Posterior vena cava (tissue), 2 donors: ENCODE measurements at places on chromosomes 7 and 10. TPM values are rescaled to one million over a fixed set of nuclear protein-coding genes. Genes with fewer than 3 reads are reported as not detected.

NUDT5 gene
- total RNA-seq: 22.4 TPM

CCL26 gene
- total RNA-seq: 1.00 TPM

DNA sequence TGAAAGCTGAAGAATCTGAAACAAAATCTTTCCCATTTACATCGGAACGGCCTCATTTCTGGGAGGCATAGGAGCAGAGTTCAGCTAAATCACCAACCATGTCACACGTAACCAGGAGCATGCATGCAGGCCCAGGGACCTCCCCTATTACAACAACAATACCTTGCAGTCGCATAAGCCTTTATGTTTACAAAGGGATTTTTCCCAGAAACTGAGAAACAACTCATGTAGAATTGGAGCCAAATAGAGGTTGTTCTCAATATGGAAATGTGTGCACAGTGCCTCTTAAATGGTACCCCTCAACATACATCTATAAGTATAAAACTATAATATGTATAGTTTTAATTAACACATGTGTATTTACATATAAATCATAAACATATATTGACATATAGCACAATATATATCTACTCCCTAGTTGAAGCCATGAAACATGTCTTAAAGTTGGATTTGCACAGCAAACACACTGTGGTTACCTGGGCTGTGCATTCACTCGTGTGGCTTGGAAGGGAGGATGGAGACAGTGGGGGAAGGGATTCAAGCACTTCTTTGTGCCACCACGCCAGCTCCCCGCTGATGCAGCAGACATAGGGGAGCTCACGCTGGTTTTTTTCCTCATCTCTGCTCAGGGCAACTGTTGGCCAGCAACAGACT lies 35.0 kb upstream of the DGKI start:
- no peak for DNase-seq

DNA sequence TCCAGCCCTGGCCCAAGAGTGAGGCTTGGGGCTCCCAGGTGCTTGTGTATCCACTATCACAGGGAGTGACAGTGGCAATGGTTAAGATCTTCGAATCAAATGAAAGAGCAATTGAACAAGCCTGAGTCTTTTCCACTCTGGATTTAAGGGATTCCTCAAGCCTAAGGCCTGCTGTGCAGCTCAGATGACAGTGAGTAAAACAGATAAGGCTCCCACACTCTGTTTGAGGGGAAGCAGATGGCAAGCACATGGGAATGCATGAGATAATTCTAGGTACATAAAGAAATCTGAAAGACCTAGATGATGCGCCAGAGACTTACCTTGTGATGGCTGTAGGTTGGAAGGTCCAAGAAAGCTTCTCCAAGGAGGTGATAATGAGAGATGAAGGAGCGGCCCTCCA lies 95.0 kb downstream of the LRRC18 start:
- no peak for DNase-seq

GRCh38 chr7:11524476-11525397 lies 307.3 kb downstream of the THSD7A start:
- DNase-seq: no peak

GRCh38 chr10:58217612-58218011 lies 50.1 kb downstream of the IPMK start:
- DNase-seq: no peak

- DNase-seq: no peak
These were observed 84.7 kb downstream of the RAMP3 start for GRCh38 chr7:45242261-45242660.

ENKUR gene
- not detected for total RNA-seq

GRCh38 chr7:95794917-95795515 lies 22.7 kb downstream of the DYNC1I1 start:
- no peak for DNase-seq

SLC26A3 gene
- not detected for total RNA-seq

CTTNBP2 gene
- total RNA-seq: 9.1 TPM
